ENCODE measurements at places on chromosomes 2 and 18. TPM values are rescaled to one million over a fixed set of nuclear protein-coding genes. Genes with fewer than 3 reads are reported as not detected.

GRCh38 chr2:162282765-162283425 is 35.6 kb downstream of the IFIH1 start:
- no peak overlapping the region for H3K27ac ChIP-seq
- no peak for DNase-seq
- no peaks in the 10 kb centered on the region for H3K4me1 ChIP-seq
- H3K27me3 ChIP-seq = no peaks in the 10 kb centered on the region
- H3K4me3 ChIP-seq = no peak overlapping the region

DNA sequence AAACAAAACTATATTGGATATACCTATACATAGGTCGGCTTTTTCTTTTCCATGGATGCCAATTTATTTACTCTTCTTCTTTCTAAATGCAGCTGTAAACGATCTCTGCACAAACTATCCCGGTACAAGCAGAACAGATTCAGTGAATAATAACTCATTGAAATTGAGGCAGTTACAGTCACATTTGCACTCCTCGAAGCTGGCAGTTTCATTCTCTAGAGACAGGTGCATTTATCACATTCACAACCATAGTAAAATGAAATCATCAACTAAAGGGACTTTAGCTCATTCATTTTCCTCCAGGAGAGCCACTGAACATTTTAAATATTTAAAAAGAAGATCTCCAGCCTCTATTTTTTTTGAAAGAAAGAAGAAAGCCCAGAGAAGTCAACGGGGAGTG is 551.7 kb downstream of the LRP1B start:
- DNase-seq = no peak
- H3K27ac ChIP-seq = no peak overlapping the region
- no peak overlapping the region for H3K4me3 ChIP-seq
- no peaks in the 10 kb centered on the region for H3K4me1 ChIP-seq

DNA sequence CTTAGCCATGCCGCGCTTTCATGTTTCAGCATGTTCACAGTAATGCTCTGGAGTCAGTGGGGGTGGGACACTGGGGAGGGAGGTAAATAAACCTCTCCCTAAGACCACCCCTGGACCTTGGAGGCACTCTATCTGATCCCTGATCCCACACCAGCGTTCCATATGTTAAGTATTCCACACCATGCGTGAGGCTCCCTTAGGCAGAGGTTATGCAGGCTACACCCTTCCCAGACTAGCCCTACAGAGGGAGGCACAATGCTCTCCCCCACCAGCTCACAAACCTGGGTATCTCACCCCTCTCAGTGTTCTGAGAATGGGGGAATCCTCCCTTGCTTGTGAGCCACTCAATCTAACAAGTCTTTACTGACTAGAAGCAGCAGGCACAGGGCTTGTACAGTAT is 1610.4 kb upstream of the ZEB2 start:
- no peaks in the 10 kb centered on the region for H3K4me1 ChIP-seq
- no peak for DNase-seq
- H3K4me3 ChIP-seq = no peak overlapping the region

- H3K4me1 ChIP-seq = no peaks in the 10 kb centered on the region
- H3K27ac ChIP-seq = no peak overlapping the region
- peaks cover 8% of the 10 kb centered on the region for H3K27me3 ChIP-seq
- H3K36me3 ChIP-seq = no peaks in the 10 kb centered on the region
These were observed 176.5 kb downstream of the LTBP1 start for GRCh38 chr2:33123216-33123615.

GRCh38 chr2:27689424-27689823 is 25.7 kb downstream of the SLC4A1AP start:
- H3K36me3 ChIP-seq = peaks cover 4% of the 10 kb centered on the region
- no peak for DNase-seq
- H3K4me3 ChIP-seq = no peak overlapping the region

- no peak for DNase-seq
- H3K4me3 ChIP-seq = no peak overlapping the region
- H3K36me3 ChIP-seq = no peaks in the 10 kb centered on the region
- no peaks in the 10 kb centered on the region for H3K4me1 ChIP-seq
- H3K27me3 ChIP-seq = no peaks in the 10 kb centered on the region
- H3K27ac ChIP-seq = no peak overlapping the region
These were observed 521.2 kb upstream of the POU3F3 start for GRCh38 chr2:104332731-104333130.

Gene D2HGDH
- 29.3 TPM for total RNA-seq

Gene ZNF514
- total RNA-seq = 7.1 TPM

Gene ITPRIPL1
- 44.8 TPM for total RNA-seq

GRCh38 chr2:224613543-224614286 is 28.6 kb upstream of the CUL3 start:
- DNase-seq = no peak
- no peak overlapping the region for H3K4me3 ChIP-seq
- no peaks in the 10 kb centered on the region for H3K27me3 ChIP-seq
- H3K4me1 ChIP-seq = no peaks in the 10 kb centered on the region
- no peaks in the 10 kb centered on the region for H3K36me3 ChIP-seq
